Neural crest cell (in vitro differentiated cells): ENCODE measurements at places on chromosomes 4 and X. TPM values are rescaled to one million over a fixed set of nuclear protein-coding genes. Genes with fewer than 3 reads are reported as not detected.

- no peak for DNase-seq
These were observed 4.1 kb downstream of the KDR start for GRCh38 chr4:55121246-55121645.

PLAC8 gene
- 0.40 and 0.57 TPM in 2 replicates for total RNA-seq

GRCh38 chr4:7173841-7174449, 18.4 kb upstream of the SORCS2 start:
- DNase-seq: no peak

DNA sequence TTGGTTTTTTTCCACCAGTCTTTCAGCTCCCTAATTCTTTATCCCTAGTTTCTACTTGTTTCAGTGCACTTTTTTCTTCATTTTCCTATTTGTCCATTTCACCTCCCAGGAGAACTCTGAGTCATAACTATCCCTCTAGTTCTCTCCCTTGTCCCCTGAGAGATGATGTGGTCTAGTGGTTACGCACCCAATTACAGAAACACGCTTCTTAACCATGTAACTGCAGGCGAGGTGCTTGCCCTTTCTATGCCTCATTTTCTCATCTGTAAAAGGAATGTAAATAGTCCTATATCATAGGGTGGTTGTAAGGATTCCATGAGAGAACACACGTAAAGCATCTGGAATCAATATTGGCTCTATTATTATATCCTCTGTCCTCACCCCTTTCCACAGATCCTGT, 8.8 kb upstream of the GRPR start:
- no peak for DNase-seq

CD38 gene
- 0.05 and 0.11 TPM in 2 replicates for total RNA-seq

DNA sequence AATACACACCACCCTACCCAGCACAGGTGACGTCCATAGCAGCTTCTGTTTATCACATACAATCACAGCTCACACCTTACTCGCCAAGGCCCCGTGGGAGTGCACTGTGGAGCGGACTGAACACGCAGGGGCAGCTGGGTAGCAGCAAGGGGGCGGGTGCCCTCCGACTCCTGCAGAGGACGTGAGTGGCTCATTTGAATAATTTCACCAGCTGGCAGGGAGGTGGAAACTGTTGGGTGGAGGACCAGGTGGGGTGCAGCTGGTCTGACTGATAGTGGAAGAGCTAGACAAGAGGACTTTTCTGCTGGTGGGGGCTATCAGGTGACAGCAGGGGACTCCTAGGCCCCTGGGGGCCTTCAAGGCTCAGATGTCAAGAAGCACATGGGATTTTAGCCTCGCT, 16.3 kb downstream of the MAN2B2 start:
- no peak for DNase-seq

GRCh38 chr4:120842031-120842430, 80.5 kb downstream of the PRDM5 start:
- no peak for DNase-seq

MXRA5 gene
- 1.3 TPM in 2 replicates for total RNA-seq

DNA sequence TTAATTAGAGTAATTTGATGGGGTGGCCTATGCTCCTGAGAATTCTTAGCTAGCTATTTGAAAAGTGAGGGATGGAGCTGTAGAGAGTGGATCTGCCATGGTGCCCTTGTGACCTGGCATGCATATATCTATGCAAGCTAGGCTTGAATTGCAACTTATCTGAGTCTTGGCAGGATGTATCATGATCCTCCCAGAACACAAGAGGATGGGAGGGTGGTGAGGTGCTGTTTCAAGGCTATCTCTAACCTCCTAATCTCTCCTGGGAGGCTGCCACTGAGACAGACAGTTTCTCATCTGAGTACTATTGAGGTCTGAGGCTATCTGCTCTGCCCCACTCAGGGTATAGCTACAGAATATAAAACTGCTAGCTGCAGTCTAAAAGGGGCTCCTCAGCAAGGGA, 56.6 kb downstream of the BRCC3 start:
- no peak for DNase-seq

- DNase-seq: no peak
These were observed 29.2 kb downstream of the SMIM14 start for GRCh38 chr4:39609454-39609931.

DNA sequence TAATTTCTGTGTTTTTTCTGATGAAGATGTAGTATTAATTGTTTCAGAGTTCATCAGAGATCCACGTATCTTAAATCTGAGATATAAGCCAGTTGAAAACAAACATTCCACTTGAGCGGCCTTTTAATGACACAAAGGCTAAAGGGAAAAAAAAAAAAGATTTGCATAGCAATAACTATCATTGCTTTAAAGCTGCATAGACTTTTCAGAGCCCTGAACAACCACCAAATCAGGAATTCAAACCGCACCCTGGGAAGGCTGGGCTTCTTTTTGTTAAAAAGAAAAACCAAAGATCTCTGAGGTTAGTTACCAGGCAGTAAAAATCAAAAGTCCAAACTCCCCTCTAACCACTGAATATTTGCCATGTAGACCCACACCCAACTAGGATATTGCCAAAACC, 206.0 kb downstream of the HHIP start:
- no peak for DNase-seq

DNA sequence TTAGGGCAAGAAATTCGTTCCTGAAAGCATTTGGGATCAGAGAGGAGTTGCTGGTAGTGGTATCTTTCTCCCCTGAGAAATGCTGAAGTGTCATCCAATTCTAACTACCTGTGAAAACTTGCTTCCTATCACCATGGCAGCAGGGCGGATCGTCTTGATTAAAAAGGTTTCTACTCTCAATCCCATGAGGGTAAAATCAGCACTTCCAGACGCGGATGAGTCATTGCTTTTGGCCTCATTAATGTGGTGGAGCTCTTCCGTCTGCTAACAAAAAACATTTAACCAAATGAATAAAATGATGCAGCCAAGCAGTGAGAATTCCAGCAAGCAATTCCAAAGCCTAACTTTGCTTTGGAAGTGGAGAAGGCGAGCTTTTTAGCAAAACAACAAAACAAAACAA, 325.6 kb downstream of the CAMK2D start:
- DNase-seq: no peak

- no peak for DNase-seq
These were observed 12.9 kb downstream of the DCAF8L1 start for GRCh38 chrX:27968352-27968751.

DNA sequence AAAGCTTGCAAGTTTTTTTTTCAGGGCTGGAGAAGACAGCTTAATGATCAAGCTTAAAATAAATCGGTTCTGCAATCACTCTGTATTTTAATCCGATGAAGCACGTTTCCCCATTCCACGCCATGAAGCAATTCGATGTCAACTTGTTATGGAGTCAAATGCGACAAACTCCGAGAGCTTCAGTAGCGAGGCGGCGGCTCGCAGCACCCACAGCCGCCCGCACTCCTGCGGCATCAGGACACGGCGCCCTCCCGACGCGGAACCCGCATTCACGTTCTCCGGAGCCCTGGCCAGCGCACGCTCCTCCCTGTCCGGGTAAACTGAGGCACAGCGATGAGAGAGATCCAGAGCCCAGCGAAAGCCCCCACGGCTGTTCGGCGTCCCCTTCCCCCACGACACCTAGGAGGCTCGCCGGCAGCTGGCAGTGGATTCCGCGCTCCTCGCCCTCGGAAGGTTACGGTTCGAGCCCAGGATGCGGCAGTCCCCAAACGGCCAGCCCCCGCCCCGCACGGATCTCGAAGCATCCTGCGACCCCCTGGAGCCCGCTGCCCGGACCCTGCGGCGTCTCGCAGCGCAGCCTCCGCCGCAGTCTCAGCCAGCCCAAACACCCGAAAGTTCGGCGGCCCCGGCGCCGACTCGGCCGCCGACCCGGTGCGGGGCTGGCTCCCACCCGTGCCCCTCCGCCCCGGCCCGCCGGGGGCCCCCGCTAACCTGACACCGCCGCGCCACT, 507 bp downstream of the MFAP3L start:
- peak; percentile 3 for DNase-seq

- DNase-seq: no peak
These were observed 106.2 kb upstream of the AFAP1 start for GRCh38 chr4:8045909-8046308.
